CD4-positive, alpha-beta memory T cell (primary cell): ENCODE measurements at places on chromosomes 6 and 20.

DNA sequence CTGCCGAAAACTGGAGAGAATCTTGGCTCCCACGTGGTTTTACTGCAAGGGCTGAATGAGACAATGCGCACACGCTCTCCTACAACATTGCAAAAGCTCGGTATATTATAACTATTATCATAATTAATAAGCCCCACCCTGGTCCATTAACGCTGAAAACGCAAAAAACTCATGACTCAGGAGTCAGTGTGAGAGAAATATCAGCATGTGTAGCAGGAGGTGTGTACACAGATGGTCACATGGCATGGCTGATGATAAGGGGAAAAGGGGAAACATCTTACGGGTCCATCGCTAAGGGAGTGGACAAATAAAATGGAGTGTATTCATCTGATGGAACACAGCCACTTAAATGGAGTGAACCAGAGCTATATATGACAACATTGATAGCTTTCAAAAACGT is 29.2 kb downstream of the CDH22 start:
- H3K36me3 ChIP-seq = no peaks in the 10 kb centered on the region
- H3K27ac ChIP-seq = no peak overlapping the region
- DNase-seq = no peak
- H3K4me3 ChIP-seq = no peak overlapping the region
- H3K27me3 ChIP-seq = peaks cover 9% of the 10 kb centered on the region
- no peaks in the 10 kb centered on the region for H3K4me1 ChIP-seq

GRCh38 chr20:38893565-38894090 is 32.6 kb upstream of the FAM83D start:
- no peak overlapping the region for H3K4me3 ChIP-seq
- peak; percentile 84 for DNase-seq
- peak overlapping the region; percentile 64 for H3K27ac ChIP-seq
- no peaks in the 10 kb centered on the region for H3K27me3 ChIP-seq
- H3K36me3 ChIP-seq = peaks cover 28% of the 10 kb centered on the region

GRCh38 chr20:6017880-6018279 is 36.0 kb downstream of the LRRN4 start:
- H3K4me3 ChIP-seq = no peak overlapping the region
- H3K27ac ChIP-seq = no peak overlapping the region
- peaks cover 3% of the 10 kb centered on the region for H3K36me3 ChIP-seq
- DNase-seq = no peak
- peaks cover 5% of the 10 kb centered on the region for H3K4me1 ChIP-seq
- H3K27me3 ChIP-seq = no peaks in the 10 kb centered on the region

GRCh38 chr6:35895560-35895959 is 25.3 kb downstream of the SRPK1 start:
- H3K4me1 ChIP-seq = no peaks in the 10 kb centered on the region
- no peaks in the 10 kb centered on the region for H3K27me3 ChIP-seq
- H3K27ac ChIP-seq = no peak overlapping the region
- no peaks in the 10 kb centered on the region for H3K36me3 ChIP-seq

DNA sequence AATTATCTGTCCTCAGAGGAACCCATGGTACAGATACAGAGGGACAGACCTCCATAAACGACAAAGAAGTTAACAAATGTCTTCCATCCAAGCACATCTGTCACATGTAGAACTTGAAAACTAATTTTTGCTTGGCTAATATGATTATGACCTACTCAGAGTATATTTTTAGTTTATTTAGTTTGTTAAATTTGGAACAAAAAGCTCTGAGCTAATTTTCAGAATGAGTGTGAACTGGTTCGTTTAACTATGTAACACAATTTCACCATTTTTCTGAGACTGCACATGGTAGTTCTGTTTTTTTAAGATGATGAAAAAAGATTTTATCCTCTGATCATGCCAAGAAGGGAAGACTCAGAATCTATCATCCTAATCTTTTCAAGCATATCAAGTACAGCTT is 34.4 kb upstream of the PREP start:
- no peaks in the 10 kb centered on the region for H3K4me1 ChIP-seq
- no peak for DNase-seq
- no peaks in the 10 kb centered on the region for H3K27me3 ChIP-seq
- no peaks in the 10 kb centered on the region for H3K36me3 ChIP-seq
- no peak overlapping the region for H3K4me3 ChIP-seq
